ENCODE measurements at places on chromosomes 1 and 21.

GRCh38 chr1:24309762-24310485, 9.2 kb upstream of the GRHL3 start:
- DNase-seq, result no peak

GRCh38 chr1:90708826-90709225, 8.3 kb downstream of the BARHL2 start:
- DNase-seq, result no peak

DNA sequence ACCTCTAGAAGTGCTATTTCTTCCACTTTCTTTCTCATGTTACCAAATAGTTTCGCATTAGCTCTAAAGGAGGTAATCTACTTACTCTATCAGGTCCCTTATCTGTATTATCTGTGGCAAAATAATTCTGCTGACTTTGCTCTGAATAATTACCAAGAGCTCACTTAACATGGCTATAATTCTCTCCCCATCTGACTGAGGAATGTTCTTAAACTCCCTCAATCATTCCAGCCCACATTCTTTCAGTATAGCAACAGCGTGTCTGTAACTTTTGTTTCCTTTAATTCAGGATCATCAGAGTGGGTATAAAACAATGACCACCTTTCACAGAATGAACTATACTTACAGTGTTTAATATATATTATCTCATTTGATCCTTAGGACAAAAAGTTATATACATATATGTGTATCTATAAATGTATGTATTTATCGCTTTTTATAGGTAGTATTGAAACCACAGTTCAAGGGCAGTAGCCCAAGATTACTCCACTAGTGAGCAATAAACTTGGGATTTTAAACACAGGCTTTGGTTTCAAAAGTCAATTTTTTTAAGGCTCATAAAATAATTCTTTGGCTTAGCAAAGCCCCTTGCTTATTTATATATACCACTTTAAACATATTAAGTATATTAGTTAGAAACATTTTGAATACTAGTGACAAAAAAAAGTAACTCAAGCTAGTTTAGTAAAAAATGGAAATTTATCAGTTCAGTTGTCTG, 36.1 kb upstream of the ST6GALNAC3 start:
- no peak for DNase-seq

DNA sequence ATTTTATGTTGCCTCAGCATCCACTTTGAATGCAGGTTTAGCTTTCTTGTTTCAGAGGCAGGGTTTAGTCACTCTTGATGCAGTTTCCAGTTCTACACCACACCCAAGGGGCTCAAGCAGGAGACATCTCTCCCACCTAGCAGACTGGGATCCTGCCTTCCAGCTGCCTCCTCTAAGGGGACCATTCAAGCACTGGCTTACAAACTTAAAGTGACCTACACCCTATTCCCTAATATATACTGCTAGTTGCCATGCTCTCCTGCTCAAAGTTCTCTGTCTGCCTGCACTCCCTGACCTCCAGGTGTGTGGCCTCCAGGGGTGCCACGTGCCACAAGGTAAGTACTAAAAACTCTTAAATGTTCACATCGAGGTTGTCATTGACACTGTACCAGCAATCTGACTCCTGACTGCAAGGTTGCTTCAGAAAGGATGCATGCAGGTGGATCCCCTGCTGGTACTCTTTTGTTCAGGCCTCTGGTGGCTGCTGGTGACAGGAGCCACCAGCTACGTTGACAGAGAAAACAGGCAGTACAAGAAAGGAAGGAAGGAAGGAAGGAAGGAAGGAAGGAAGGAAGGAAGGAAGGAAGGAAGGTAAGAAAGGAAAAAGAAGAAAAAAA, 185.9 kb downstream of the COQ8A start:
- DNase-seq, result no peak

GRCh38 chr1:30523055-30524020, 200.0 kb downstream of the MATN1 start:
- DNase-seq, result no peak

- DNase-seq, result no peak
These were observed 148.7 kb downstream of the ADSS2 start for GRCh38 chr1:244302876-244303609.

- peak; percentile 80 for DNase-seq
These were observed 38.7 kb upstream of the TTC34 start for GRCh38 chr1:2840036-2840809.

- DNase-seq, result no peak
These were observed 15.3 kb upstream of the SKI start for GRCh38 chr1:2212532-2213491.

DNA sequence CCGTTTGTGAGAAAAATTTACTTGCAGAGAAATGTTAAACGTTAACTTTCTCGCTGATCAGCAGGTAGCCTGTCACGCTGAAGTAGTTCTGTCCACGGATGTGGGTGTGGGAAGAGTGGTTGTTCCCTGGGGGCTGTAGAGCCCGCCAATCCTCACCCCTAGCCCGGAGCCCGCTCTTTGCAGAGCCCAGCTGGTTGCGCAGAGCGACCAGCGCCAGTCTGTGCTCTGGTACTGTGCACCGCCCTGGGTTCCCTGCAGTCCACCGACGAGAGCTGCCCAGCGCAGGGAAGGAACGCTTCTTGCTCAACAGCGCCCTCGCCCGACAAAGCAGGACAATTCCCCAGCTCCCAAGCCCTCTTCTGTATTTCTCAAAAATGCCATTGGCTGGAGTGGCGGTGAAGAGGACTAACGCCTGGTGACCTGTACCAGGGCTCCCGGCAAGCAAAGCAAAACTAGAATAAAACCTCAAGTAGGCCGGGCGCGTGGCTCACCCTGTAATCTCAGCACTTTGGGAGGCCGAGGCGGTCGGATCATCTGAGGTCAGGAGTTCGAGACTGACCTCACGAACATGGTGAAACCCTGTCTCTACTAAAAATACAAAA, 3.3 kb downstream of the RIPPLY3 start:
- peak; percentile 68 for DNase-seq

DNA sequence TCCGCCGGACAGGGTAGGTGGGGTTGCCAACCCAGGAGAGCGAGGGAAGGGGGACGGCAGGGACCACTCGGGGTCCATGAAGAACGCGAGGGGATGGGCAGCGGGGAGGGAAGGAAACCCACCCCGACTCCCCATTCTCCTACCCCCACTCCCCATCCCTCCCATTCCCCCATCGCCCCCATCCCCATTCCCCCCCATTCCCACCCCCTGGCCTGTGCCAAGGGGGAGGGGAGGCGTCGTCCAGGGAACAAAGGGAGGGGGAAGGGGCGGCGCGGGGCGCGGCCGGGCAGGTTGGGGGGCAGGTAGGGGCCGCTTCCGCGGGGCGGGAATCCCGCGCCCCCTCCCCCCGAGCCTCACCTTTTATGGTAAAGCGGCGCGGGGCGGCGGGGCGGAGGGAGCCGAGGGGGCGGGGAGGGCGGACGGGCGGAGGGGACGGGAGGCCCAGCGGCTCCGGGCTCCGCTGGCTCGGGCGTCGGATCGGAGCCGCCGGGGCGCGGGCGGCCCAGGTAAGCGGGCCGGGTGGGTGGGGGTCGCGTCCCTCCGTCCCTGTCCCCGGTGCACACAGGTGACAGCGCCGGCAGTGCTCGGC, at the start of gene FBLIM1:
Gene FBLIM1, plus strand, starts transcription at position 453 of the 589 bp plus-strand sequence. CDS start 6,189 bp downstream, outside the sequence.
- DNase-seq, result no peak

- DNase-seq, result no peak
These were observed 12.0 kb upstream of the LPGAT1 start for GRCh38 chr1:211842518-211842917.

- no peak for DNase-seq
These were observed 4.1 kb downstream of the S100A7 start for GRCh38 chr1:153456396-153456795.

DNA sequence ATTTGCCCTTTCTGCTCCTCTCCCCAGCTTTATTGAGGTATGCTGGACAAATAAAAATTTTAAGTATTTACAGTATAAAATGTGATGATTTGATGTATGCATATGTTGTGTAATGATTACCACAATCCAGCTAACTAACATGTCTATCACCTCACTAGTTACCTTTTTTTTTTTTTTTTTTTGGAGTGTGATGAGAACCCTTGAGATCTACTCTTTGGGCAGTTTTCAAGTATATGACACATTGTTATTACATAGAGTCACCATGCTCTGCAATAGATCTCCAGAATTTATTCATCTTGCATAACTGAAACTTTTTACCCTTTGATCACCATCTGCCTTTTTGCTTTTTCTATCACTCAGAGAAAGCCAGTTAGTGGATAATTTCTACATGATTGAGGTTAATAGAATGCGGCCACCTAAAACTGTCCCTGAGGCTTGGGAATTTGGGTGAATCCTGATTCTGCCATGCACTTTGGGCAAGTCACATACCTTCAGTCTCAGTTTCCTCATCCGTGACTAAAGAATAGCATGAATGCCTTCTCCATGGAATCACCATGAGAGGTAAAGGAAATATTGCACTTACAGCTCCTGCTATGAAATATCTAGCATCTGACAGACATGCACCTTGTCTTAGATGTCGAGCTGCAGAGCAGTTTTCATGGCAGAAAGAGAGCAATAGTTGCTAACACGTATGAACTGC, 295.2 kb downstream of the DISC1 start:
- no peak for DNase-seq

- DNase-seq, result no peak
These were observed 307.2 kb upstream of the LYPLAL1 start for GRCh38 chr1:218866507-218866906.

- DNase-seq, result no peak
These were observed 19.1 kb downstream of the NOL9 start for GRCh38 chr1:6535214-6535613.

- no peak for DNase-seq
These were observed 32.5 kb upstream of the TRAPPC10 start for GRCh38 chr21:43979654-43980053.

DNA sequence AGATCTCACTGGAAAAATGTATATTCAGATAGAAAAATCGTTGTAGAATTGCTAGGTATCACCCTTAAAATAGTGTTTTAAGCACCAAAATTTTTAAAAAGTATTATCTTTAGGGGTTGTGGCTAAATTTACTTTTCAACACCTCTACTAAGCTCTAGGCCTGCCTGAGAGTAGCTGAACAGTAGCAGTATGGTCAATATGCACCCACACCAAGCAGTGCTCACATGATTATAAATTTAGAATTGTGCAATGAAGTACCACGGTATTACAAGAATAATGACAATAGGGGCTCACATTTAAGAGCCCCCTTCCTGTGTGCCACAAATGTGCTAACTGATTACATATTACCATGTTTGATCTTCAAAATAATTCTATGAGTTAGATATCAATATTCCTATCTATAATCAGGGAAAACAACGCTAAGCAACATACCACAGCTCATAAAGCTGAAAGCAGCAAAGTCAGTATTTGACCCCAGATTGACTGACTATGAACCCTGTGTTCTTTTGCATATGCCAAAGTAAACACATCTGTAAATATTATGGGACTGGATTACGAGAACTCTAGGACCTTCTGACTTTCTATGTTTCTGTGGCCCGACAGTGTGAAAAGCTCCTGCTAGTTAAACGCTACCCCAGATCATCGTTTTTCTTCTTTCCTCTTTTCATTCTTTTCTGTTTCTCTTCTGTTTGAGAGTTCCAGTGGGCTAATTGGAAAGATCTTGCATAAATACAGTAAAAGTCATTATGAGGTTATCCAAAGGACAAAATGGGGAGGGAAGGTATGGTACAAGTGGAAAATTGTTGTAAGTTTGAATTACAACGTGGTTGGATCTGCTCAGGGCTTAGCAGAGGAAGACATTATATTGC, 201.1 kb upstream of the C1orf87 start:
- DNase-seq, result no peak

DNA sequence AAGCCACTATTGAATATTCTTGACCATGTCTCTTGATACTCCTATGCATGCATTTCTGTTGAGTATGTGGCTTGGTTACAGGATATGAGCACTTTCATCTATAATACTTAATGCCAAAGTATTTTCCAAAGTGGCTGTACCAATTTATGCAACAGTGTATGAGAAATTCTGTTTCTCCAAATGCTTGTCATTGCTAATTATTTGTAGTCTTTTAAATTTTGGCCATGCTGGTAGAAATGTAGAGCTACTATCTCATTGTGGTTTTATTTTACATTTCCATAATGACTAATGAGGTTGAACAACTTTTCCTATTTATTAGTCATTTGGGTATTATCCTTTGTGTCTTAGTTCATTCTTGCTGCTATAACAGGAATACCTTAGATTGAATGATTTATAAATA, 71.4 kb upstream of the TSPAN2 start:
- DNase-seq, result no peak

- DNase-seq, result no peak
These were observed 20.2 kb downstream of the ARHGEF11 start for GRCh38 chr1:157025385-157025784.

GRCh38 chr21:16420031-16420724, 690.4 kb downstream of the USP25 start:
- no peak for DNase-seq

- no peak for DNase-seq
These were observed 3.5 kb upstream of the CELA2A start for GRCh38 chr1:15452866-15453571.

DNA sequence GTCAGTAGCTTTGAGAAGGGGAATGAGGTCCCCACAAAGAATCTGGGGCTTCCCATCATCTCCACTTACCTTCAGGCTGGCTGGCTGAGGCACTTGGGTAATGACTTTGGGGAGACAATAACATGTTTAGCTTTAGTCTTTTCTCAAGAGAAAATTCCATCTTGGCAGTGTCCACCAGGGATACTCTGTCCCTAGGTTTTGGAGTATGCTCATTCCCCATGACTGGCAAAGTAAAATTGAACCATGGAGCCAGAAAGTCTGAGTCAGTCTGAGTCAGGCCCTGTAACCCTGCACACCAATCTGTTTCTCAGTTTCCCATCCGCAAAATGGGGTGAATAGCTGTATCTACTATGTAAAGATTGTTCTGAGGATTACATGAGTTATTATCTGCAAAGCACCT, 28.2 kb downstream of the RUNX1 start:
- no peak for DNase-seq

DNA sequence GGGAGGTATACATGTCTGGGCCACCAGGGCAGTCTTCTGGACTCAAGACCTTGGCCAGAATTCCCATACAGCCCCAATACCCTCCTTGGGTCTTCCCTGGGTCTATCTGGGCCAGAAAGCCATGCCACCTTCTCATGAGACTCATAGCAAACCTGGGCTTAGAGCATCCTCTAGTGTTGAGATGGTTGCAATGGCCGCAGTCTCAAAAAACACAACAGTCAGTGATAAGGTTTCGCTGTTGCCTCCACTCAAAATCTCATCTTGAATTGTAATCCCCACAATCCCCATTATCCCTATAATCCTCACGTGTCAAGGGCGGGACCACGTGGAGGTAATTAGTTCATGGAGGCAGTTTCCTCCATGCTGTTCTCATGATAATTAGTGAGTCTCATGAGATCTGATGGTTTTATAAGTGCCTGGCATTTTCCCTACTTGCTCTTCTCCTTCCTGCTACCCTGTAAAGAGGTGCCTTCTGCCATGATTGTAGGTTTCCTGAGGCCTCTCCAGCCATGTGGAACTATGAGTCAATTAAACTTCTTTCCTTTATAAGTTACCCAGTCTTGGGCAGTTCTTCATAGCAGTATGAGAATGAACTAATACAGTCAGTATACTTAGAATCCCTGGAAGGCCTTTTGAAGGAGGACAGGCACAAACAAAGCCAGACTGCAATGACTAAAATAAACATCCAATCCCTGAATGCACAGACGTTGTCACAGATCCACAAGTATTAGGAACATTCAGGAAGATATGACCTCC, 77.0 kb downstream of the CTH start:
- DNase-seq, result no peak

Measured in CD4-positive, alpha-beta T cell (primary cell).